Mesothelial cell of epicardium (in vitro differentiated cells): ENCODE measurements at places on chromosomes 11 and 22.

- no peak for DNase-seq
These were observed 20.4 kb downstream of the TUB start for GRCh38 chr11:8101421-8101820.

GRCh38 chr11:44567876-44568256 lies 2.4 kb downstream of the CD82 start:
- DNase-seq = no peak

GRCh38 chr11:2685051-2685450 lies 14.7 kb downstream of the KCNQ1OT1 start:
- DNase-seq = no peak

DNA sequence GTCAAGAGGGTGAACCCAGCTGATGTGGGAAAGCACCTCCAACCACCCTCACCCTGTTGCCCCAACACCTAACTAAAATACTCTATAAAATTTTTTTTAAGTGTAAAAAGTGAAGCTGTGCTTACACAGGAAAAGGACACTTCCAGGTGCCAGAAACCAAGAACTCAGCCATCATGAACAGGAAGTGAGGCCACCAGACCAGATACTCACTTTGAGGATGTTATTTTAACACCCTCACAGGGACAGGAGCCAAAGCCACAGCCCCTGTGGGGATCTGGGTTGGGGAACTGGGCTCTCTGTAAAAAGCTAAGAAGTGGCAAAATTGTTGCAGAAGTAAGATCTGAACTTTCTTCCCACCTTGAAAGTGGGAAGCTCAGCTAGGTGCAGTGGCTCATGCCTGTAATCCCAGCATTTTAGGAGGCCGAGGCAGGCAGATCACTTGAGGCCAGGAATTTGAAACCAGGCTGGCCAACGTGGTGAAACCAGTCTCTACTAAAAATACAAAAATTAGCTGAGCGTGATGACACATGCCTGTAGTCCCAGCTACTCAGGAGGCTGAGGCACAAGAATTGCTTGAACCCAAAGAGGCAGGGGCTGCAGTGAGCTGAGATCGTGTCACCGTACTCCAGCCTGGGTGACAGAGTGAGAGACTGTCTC lies 3.8 kb downstream of the RSPH14 start:
- no peak for DNase-seq

DNA sequence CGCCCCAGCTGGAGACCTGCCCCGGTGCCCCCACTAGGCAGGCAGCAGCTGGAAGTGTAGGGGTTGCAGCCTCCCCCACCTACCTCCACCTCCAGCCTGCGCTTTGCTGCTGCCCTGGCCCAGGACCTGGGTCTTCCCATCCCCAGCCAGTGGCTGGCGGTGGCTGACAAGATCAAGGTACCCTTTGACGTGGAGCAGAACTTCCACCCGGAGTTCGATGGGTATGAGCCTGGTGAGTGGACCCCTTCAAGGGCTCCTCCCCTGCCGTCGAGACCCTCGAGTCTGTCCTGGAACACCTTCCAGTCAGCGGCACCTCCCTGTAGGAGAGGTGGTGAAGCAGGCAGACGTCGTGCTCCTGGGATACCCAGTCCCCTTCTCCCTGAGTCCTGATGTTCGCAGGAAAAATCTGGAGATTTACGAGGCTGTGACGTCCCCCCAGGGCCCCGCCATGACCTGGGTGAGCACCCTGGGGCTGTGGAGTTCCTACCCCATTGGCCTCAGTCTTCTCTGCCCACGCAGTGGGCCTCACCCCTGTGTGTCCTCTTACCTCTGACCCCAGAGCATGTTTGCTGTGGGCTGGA lies 4.4 kb downstream of the PGGHG start:
- DNase-seq = no peak

GRCh38 chr11:72535194-72535547 lies 100.8 kb upstream of the CLPB start:
- DNase-seq = no peak
